ENCODE measurements at places on chromosomes 2 and 18. TPM values are rescaled to one million over a fixed set of nuclear protein-coding genes. Genes with fewer than 3 reads are reported as not detected.

Gene PXDN
- total RNA-seq, result 347 TPM

Gene LYG1
- total RNA-seq, result 0.13 TPM

Gene GIGYF2
- total RNA-seq, result 70.0 TPM

Gene FAP
- total RNA-seq, result 225 TPM

Gene PAIP2B
- total RNA-seq, result 1.1 TPM

Gene APCDD1
- total RNA-seq, result 13.6 TPM

Gene HOXD1
- total RNA-seq, result not detected

Gene LIMS4
- 0.76 TPM for total RNA-seq

Gene CCDC121
- 2.3 TPM for total RNA-seq

Gene PCARE
- total RNA-seq, result not detected

Gene CD8B2
- 0.13 TPM for total RNA-seq

Gene SERPINB5
- total RNA-seq, result not detected

Gene TXNL1
- 70.5 TPM for total RNA-seq

Gene TUBA4B
- not detected for total RNA-seq

Gene RAB12
- 61.9 TPM for total RNA-seq

Gene ANKRD30BL
- not detected for total RNA-seq

Gene XDH
- total RNA-seq, result 0.43 TPM

Gene VWA3B
- total RNA-seq, result not detected

Gene ALK
- not detected for total RNA-seq

Gene GAD1
- total RNA-seq, result under 0.01 TPM

Gene COLEC11
- not detected for total RNA-seq

Gene EN1
- total RNA-seq, result not detected

Gene POTEI
- not detected for total RNA-seq

Gene CASP8
- total RNA-seq, result 29.2 TPM

Gene C1QL2
- total RNA-seq, result not detected
